ENCODE measurements at places on chromosomes 16 and 17. TPM values are rescaled to one million over a fixed set of nuclear protein-coding genes. Genes with fewer than 3 reads are reported as not detected.

DNA sequence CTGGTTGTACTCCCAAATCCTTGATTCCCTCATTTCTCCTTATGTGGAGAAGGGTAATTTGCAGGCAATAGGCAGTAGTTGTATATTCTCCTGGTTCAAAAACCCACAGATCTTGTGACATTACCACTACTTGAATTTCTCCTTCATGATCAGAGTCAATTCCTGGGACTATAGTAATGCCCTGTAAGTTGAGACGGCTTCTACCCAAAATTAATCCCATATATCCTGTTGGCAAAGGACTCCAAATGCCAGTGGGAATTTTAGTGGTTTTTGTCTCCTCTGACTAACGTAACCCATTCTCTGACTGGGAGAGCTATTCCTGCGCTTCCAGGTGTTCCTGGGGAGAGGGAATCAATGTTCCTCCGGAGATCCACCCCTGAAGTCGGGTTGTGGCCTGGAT, 11.6 kb upstream of the ZNF689 start:
- no peak for DNase-seq

DNA sequence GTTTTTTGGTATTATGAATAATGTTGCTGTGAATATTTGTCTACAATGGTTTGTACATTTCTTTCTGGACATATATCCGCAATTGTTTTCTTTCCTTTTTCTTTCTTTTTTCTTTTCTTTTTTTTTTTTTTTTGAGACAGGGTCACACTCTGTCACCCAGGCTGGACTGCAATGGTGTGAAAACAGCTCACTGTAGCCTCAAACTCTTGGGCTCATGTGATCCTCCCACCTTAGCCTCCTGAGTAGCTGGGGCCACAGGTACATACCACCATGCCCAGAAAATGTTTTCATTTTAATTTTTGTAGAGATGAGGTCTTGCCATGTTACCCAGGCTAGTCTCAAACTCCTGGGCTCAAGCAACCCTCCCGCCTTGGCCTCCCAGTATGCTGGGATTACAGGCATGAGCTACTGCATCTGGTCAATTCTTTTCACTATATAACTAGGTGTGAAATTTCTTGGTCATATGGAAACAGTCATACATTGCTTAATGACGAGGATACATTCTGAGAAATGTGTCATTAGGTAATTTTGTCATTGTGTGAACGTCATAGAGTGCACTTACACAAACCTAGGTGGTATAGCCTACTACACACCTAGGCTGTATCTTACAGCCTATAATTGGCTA, 15.2 kb downstream of the IL21R start:
- no peak for DNase-seq

GRCh38 chr17:18992454-18993130, 12.0 kb downstream of the FAM83G start:
- DNase-seq = no peak

DNA sequence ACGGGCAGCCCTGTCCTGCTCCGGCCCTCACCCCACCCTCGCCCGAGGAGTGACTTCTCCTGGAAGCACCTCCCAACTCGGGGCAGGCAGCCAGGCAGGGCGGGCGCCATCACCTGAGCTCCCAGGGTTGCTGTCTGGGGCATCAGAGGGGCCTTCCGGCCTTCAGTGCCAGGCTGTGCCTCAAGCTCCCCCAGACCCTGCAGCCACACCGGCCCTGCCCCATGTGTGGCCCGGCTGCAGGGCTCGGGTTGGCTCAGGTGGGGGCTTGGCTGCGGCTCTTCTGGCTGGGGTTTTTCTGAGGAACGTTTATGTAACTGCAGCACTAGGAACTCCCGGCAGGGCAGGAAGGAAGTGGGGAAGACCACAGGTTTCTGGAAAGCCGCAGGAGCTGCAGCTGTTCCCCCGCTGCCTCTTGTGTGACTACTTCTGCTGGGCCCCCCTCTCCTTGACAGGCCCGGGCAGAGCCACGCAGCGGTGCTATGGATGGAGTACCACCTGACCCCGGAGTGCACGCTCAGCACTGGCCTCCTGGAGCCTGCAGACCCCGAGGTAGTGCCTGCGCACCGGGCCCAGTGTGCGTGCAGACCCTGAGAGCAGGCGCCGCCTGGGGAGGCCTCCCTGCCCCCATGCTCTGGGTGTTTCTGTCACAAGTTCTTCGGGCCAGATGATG, 45.6 kb downstream of the PRMT7 start:
- DNase-seq = no peak

- no peak for DNase-seq
These were observed 171.0 kb downstream of the KATNIP start for GRCh38 chr16:27720731-27721530.

Gene PRSS21
- not detected for total RNA-seq

Gene SYNRG
- 36.6 TPM for total RNA-seq

Data from urinary bladder (tissue), 4 donors.